ENCODE measurements at places on chromosomes 7 and 10.
A peak's percentile ranks its signal among the peaks of the same experiment; 100 is the strongest.

DNA sequence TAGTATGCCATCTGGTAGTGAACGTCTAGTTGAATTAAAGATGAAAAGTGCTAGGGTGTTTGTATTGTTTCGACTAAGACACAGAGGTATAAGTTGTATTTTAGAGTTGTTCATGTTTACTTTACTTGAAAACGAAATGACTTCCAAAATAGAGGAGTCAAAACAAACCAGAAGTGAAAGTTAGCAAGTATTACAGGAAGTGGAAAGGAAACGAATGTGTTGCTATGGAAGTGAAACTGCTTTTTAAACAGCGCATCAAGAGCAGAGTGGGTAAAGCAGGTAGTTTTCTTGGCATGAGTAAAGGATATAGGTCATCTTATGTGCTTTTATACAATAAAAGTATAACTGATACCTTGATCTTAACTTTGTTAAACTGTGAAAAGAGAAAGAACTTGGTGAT lies 20.0 kb upstream of the GALNTL5 start:
- DNase-seq, result no peak

GRCh38 chr7:24939416-24939815 lies 40.6 kb downstream of the OSBPL3 start:
- DNase-seq, result no peak

- no peak for DNase-seq
These were observed 12.6 kb downstream of the GTF2IRD1 start for GRCh38 chr7:74466196-74466813.

DNA sequence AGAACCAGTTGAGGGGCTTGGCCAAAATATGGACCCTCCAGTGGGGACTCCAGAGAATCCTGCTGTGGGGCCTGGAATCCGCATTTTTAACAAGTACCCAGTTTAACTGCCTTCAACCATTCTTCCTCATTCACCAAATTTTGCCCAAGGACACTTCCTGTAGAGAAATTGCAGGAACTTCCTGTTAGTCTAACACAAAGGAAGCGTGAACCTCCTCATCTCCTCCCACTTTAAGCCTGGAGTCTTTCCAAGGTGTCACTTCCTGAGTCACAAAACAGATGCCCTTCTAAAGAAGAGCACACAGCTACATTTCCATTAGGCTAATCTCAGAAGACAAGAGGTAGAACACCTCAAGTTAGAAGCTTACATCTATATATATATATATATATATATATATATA lies 188.4 kb downstream of the PPP1R17 start:
- DNase-seq, result peak; percentile 48

- DNase-seq, result no peak
These were observed 182.6 kb upstream of the ZMIZ1 start for GRCh38 chr10:78886129-78886528.

- no peak for DNase-seq
These were observed 21.0 kb downstream of the CDK6 start for GRCh38 chr7:92815412-92815811.
